ENCODE measurements at places on chromosomes 7 and 10.

DNA sequence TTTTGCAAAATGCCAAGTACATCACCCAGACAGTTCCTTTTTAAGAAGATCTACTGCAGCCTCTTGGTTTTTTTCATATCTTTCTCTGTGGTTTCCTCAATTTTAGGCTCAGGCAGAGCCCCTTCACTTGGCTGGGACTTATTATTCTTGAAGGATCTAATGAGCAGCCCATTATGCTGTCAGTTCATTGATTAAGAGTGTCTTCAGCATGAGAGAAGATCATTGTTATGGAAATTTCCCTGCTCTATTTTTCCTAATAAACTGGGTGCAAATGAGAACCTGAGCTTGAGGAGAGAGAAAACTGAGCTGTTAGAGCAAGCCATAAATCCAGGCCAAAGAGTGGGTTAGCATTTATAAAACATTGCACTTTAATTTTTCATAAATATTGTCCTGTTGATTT is 146.5 kb downstream of the SEC23IP start:
- DNase-seq, result no peak

GRCh38 chr10:119241066-119241465 is 33.7 kb downstream of the GRK5 start:
- no peak for DNase-seq

DNA sequence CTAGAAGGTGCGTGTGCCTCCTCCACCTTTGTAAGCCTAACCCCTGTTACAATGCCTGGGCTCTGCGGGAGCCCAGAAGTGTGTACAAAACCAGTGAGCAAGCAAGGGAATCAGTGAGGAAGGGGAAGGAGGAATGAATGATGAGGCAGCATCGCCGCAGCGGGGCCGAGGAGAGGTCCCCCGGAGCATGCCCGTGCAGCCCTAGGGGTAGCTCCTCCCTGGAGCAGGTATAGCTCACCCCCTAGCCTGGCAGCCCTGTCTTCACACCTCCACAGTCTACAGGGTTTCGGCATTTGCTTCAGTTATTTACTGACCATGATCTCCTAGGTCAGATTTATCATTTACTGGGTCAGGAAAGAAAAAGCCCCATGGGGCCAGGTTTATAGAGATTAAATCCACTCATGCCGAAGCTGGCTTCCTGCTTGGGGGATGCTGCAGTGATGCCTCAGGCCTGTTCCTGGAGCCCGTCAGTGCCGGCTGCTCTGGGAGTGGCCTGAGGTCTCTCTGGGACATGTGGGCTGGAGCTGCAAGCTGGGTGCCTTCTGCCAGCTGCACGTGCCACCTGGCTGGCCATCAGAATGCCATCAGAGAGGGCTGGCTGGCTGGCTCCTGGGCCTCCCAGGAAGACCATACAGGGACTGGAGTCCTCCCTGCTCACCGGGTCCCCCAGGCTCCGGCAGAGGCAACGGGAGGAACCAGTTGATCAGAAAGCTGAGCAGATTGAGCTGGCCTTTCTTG is 138.9 kb downstream of the GRK5 start:
- no peak for DNase-seq

DNA sequence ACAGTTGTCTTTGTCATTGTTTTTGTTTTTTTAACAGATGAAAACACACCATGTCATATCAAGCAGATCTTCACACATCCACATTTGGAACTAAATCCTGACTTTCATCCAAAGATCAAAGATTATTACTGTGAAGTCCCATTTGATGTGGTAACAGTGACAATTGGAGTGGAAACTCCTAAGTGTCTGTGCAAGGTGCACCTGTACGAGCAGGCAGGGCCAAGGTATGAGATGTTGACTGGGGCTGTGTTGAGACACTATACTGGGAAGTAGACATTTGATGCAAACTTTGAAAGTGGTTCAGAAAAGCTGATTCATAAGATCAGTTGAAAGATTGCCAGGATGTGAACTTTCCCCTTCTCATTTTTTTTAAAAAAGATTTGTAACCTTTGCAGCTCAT is 152.3 kb downstream of the CPED1 start:
- no peak for DNase-seq

DNA sequence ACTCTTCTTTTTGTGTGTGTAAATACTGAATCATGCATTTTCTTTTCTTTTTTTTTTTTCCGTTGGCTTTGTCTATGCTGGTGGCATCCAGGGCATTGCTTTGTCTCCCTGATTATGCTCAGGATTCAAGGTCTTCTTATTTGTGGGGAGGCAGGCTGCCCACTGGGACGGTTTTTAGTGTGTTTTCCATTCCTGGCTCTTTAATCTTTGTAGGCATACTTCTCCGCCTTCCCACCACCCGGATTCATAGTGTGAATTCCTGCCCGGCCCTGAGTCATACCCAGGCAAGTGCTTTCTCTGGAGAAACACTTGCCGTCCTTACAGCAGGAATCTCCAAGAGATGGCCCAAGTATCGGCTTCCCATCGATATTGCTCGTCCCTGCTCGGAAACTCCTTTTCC is 5.2 kb downstream of the ZNF655 start:
- DNase-seq, result no peak

GRCh38 chr10:8102708-8103401 is 48.4 kb downstream of the GATA3 start:
- DNase-seq, result no peak

DNA sequence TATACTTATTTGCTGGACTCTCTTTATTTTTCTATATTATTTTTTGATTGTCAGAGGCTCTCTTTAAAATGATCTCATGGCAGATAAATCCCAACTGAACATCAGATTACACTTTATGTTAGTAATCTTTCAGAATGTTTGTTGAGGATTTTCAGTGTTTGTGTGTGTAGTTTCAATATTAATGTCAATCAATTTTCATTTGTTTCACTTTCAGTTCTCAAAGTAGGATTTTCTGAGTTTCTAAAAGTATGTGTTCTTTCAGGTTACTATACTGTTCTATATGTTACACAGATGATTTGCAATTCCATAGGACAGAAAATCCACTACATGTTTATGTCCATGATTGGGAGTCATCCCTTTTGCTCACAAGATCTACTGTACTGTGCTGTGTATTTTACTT is 311.9 kb upstream of the POT1 start:
- no peak for DNase-seq

DNA sequence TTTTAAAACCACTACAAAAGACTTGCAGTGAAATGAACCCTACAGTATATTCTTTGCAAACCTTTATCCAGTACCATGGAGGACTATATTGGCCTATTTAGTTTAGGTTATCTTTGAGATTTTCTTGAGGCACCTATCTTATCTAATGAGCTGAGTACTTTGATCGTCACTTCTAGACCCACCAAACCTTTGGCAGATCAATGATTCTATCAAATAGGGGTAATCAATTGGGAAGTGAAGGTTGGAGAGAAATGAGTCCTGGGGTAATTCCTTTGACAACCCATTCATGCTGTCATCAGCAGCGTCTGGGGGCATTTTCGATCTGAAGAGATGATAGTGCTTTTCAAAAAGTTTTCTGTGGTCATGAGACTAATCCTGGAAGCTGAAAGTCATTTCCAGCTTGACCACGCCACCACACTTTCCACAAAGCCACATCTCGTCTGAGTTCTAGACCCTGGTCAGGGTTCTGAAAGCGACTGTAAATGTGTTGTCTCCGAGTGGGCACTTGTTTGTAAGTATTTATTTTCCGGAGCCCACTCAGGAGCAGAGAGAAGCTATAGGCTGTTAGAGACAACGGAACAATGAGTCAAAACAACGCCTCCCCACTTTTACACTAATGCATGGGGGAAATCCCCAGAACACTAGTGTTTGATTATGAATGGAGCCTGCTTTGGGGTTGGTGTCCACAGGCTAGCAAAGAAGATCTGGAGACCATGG is 4.8 kb downstream of the EGR2 start:
- no peak for DNase-seq

DNA sequence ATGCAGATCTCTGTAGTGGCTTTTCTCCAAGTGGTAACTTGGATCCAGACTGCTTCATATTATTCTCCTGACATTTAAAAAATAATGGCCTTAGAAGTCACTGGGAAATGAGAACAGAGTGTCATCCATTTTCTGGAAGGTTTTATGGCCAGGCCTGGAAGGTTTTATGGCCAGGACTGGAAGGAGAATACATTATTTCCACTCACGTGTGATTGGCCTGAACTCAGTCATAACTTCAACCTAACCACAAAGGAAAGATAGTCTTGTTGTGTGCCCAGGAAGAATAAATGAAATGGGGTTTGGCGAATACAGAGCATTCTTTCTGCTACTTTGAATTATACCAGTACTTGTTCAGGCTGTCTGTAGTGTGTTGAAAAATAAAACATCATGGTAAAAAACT is 360.9 kb downstream of the GPAM start:
- no peak for DNase-seq

- DNase-seq, result no peak
Observed at GRCh38 chr7:56218510-56218909, 102.3 kb upstream of the NUPR2 start.

GRCh38 chr7:90568213-90568612 is 27.9 kb upstream of the CDK14 start:
- no peak for DNase-seq

Measured in cerebellar cortex (tissue), 1 donor.